Effector memory CD4-positive, alpha-beta T cell (primary cell): ENCODE measurements at places on chromosomes 7 and 10.

GRCh38 chr10:133261726-133262325 is 14.8 kb downstream of the ADAM8 start:
- DNase-seq = peak; percentile 79

- no peak for DNase-seq
These were observed 36.3 kb upstream of the EXOC6 start for GRCh38 chr10:92811986-92812385.

GRCh38 chr7:3463696-3464095 is 162.6 kb downstream of the SDK1 start:
- DNase-seq = no peak

DNA sequence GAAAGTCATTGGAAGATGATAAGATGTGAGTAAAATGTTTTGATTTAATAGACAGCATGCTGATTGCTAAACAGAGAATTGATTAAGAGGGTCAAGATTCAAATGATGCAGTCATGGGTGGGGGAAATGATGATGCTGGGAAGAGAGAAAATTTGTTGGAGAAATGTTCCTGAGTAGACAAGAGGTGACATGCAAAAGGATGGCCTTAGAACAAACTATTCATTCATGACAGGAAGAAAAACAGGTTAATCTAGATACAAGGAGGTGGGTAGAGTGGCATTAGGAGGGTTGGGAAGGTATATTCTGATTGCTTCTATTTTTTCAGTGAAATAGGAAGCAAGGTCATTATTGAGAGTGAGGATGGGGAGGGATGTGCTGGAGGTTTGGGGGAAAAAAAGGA is 146.7 kb downstream of the SEM1 start:
- DNase-seq = no peak

DNA sequence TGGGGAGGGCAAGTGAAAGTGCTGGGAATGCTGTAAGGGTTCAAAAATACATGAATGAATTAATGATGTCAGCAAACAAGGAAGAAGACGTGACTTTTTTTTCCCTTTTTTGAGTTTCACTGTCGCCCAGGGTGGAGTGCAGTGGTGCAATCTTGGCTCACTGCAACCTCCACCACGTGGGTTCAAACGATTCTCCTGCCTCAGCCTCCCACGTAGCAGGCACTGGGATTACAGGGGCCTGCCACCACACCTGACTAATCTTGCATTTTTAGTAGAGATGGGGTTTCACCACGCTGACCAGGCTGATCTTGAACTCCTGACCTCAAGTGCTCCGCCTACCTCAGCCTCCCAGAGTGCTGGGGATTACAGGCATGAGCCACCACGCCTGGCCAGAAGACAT is 30.0 kb downstream of the DENND10 start:
- no peak for DNase-seq

DNA sequence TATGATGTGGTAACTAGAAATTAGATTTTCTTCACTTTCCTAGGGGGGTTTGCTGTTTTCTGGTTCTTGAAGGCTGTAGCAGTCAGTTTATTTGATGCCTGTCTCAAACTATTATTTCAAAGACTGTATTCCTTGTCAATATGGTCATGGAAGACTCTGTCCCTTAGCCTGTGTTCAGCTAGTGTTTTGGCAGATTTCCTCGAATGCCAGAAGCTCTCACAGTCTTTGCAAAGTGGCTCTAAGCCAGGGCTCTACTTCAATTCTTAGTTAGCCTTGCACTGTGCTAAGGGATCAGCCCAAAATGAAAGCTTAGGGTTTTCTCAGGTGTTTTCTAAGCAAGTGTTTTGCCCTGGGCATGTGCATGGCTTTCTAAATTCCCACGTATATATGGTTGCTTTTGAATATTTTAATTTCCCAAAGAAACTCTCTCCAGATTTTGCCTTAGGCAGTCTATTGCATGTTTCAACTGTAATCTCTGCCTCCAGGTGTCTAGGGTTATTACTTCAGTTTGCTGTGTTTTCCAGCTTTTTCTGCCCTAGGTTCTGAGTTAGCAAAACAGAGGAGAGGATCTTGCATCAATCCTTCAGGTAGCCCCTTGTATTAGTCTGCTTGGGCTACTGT is 7.2 kb upstream of the C1GALT1 start:
- DNase-seq = no peak
